ENCODE measurements at places on chromosomes 4 and X.
A peak's percentile ranks its signal among the peaks of the same experiment; 100 is the strongest.

- no peak for DNase-seq
These were observed 71.3 kb upstream of the LDB2 start for GRCh38 chr4:16969696-16970135.

GRCh38 chr4:170391066-170391740 is 301.4 kb upstream of the AADAT start:
- peak; percentile 12 for DNase-seq

GRCh38 chr4:112563431-112564200 is 47.6 kb upstream of the NEUROG2 start:
- no peak for DNase-seq

- no peak for DNase-seq
These were observed 1.6 kb downstream of the PCDH10 start for GRCh38 chr4:133150486-133151340.

DNA sequence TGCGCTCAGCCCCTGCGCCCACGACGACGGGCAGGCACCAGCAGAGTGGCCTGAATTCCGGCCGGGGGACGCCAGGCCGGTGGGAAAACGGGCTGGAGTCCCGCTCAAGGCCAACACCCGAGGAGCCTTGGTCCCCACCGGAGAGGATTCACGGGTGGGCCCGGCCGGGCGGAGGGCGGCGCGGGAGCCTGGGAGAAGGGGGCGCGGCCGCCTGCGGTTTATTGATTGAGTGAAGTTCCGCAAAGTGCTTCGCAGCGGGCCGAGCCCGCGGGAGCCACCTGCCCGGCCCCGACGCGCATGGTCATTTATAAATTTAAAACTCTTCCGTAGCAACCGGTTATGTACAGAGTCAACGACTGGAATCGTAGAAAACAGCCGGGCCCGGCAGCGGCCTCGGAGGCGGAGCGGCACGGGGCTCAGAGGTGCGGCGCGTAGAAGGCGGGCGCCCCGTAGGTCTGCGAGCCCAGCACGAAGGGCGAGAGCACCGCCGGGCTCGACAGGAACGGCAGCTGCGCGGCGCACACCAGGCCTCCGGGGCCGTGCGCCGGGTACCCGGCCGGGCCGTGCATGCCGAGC is 3.6 kb downstream of the NKX1-1 start:
- DNase-seq: no peak

GRCh38 chr4:35250331-35250730 is 994.0 kb downstream of the ARAP2 start:
- no peak for DNase-seq

GRCh38 chr4:5708449-5709206 is at the start of gene EVC2:
TSS of gene EVC2 (minus strand) at chr4:5708559. CDS start at chr4:5708513, 46 bp downstream.
- DNase-seq: no peak

DNA sequence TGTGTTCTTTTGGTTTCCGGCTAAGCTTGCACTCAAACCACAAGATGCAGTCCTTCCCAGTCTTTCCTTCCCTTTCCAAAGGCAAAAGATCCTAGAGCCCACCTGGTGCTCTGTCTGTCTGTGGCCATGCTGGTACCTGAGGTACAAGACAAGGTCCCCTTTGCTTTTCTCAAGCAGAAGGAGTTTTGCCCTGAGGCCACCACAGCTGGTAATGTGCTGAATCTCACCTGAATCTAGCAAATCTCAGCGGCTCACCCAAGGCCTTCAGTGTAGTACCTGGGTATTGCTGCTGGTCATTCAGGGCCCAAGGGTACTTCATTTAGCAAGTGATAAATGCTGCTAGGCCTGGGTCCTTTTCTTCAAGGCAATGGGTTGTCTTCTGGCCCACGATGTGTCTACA is 20.5 kb upstream of the KLF8 start:
- no peak for DNase-seq

DNA sequence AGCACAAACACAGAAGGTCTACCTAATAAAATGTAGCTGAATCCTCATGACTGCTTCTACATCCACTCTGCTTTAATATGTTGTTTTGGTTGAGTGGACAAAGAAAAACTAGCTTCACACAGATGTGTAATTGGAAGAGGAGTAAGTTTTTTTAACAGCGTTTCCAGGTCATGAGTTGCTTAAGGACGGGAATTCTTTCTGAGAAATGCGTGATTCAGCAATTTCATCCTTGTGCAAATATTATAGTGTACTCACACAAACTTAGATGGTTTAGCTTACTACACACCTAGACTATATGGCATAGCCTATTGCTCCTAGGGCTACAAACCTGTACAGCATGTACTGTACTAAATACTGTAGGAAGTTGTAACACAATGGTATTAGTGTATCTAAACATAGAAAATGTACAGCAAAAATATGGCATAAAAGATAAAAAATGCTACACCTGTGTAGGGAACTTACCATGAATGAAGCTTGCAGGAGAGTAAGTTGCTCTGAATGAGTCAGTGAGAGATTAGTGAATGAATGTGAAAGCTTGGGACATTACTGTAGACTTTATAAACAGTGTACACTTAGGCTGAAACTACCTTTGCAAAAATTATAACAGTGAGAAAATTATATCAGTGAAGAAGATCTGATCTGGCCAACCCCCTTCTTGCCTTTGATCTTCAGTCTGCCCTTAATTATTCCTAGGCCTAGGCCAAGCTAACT is 70.8 kb upstream of the IL15 start:
- no peak for DNase-seq

DNA sequence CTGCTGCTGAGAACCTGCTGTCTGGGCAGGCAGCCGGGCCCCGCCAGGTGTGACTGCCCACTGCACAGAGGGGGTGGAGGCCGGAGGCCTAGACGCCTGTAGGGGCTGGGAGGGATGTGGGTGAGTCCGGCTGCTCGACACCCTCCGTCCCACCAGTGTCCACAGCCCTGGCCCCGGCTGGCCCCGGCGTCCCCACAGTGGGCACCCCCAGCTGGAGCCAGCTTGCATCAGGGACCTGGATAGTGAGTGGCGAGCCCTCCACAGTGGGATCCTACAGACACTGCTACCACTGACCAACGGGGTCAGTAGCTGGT is 34.7 kb upstream of the SPON2 start:
- DNase-seq: no peak

- DNase-seq: no peak
These were observed 388.2 kb upstream of the INTU start for GRCh38 chr4:127244515-127244914.

DNA sequence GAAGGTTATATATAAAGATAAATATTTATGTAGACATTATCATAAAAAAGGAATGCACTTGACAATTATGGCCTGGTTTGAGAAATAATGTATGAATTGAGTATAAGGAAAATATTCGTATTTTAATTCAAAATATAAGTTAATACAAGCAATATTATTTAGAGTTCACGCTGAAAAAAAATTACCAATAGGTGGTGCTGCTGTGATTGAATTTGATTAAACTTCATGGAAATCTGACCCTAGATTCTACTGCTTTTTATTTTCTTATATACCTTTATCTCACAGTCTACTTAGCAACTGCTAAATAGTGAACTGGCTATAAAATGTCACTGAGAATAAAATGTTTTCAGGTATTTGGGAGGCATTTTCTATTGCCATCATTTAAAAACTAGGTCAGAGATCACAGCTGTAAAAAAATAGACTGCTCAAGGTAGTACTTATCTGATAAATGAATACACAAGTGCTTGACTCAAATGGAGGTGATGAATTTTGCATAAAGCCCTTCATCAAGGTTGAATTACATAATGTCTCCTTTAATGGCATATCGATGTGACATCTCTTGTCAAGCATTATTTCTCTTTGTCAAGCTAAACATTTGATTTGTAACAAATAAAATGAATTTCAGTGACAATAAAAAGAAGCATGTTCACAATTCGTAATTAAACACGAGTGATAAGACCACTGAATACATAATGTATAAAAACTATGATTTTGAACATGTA is 1638.8 kb upstream of the PCDH7 start:
- DNase-seq: peak; percentile 3

DNA sequence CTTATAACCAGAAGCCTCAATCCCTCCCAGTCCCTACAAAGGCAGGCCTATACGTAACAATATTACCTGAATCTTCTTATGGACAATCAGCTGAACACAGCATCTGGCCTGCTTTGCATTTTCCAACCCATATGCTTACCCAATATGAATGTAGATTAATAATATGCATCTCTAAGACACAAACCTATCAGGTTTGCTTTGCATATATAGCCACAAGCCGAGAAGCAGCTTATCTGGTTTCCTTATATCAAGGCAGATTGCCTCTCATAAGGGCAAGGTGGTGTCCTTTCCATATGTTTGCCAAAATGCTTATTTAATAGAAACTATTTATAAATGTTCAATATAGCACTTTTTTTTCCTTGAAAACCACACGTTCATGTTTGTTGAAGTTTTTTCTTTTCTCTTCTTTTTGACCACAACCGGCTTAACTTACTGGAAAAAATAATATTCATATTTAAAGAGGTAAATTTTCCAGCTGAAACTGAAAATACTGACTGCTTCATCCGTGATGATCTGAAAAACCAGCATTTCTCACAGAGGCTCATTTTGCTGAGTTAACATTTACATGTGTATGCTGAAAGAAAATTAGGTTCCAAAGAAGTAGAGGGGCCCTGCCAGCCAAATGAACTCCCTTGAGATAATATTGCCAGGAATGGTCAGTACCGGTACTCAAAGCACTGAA is 3.8 kb downstream of the IL21 start:
- no peak for DNase-seq

DNA sequence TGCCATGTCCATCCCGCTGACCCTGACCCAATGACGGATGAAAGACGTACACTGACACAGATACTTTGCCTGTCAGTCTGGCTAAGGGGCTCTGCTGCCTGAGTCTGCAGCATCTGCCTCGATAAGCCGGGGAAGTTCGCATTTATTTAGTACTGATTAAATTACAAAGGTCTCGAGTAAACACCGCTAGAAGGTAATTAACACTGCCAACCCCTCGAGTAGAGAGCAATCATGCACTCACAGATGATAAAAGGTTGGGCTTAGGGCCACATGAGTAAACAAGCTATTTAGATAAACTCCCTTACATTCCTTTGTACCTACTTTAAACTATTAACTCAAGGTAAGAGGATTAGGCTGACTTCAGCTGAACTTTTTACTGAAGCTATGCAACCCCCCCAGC is 16.0 kb upstream of the RBMXL3 start:
- no peak for DNase-seq

GRCh38 chr4:71020611-71021010 is 27.2 kb downstream of the DCK start:
- DNase-seq: no peak

GRCh38 chr4:46931981-46932380 is 22.9 kb upstream of the COX7B2 start:
- DNase-seq: peak; percentile 23

- DNase-seq: no peak
These were observed 392.5 kb downstream of the BCOR start for GRCh38 chrX:39705290-39705689.

- no peak for DNase-seq
These were observed 14.6 kb upstream of the SLC25A4 start for GRCh38 chr4:185128272-185129119.

- DNase-seq: peak; percentile 92
These were observed 146.2 kb upstream of the JADE1 start for GRCh38 chr4:128663325-128663724.

- DNase-seq: no peak
These were observed 37.3 kb downstream of the DCUN1D4 start for GRCh38 chr4:51880016-51880915.

DNA sequence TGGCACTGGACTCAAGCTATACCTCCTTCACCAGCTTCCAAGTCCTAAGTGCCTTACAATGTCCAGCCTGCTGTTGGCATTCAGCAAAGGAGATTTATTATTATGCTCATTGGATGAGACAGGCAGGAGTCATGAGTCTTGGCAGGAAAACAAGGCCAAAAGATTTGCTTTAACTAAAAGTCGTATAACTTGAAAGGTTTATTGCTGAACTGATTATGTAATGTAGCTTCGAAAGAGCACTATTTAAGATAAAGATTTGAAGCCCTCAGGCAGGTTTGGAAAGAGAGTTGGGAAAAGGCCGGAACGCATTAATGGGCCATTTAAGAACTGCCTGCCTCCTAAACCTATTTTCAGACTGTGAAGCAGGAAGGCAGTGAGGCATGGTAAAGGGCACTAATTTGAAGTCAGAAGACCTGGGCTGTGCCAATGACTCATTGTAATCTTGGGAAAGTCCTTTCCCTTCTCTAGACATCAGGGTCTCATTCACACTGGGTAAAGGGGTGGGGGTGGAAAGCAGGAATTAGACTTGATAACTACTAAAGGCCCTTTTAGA is 280.5 kb upstream of the EDA2R start:
- no peak for DNase-seq

- no peak for DNase-seq
These were observed 184.2 kb downstream of the CDS1 start for GRCh38 chr4:84767168-84767567.

DNA sequence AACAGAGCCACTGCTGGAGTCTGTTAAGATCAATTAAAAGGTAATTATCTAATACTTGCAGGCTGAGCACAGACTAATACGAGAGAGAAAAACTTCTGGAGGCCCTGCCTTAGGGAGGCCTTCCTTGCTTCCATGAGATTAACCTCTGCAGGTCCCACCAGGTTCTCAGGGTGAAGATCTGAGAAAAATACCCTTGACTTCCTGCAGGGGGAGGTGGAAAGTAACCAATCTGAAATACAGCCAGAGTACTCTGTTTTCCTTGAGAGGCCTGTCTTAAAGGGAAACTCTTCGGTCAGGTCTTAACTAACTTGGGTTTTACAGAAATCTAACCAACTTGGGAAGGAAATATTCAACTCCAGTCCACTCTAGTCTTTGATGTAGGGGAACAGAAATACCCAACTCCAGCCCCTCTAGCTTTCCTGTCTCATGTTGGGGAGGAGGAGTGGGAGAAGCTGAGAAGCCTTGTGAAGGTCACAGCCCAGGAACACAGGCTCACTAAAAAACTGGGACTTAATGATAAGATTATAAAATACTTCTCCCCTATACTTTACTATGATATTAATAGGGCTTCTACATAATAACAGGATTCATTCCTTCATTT is 77.1 kb downstream of the TBCK start:
- peak; percentile 18 for DNase-seq

DNA sequence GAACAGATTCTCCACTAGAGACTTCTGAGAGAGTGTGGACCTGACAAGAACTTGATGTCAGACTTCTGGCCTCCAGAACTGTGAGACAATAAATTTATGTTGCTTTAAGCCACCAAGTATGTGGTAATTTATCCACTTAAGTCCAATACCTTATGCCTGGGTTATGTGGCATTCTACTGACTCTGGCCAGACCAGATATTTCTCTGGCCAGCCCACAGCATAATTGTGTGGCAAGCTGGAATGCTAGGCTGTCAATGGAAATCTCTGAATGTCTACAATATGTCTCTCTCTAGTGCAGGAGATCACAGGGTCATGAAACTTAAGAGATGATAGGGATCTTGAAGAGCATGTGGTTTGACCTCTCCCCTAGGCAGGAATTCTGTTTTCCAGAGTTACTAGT is 251.0 kb downstream of the ZNF674 start:
- no peak for DNase-seq

DNA sequence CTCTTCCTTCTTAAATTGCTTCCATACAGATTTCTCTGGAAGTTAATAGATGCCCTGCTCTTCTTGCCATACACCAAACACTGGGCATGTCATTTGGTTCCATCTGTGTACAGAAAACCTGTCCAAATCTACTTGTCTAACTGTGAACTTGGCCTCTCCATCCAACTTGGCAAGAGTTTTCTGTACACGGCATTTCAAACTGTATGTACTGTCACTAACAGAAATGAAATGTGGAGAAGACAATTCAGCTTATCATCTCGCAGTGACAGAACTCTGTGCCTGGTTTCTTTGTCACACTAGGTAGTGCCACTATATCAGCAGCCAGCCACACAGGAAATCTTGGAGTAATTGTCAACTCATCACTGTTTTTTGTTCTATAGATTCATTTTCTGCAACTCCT is 58.2 kb downstream of the CXXC4 start:
- DNase-seq: no peak

GRCh38 chr4:74433043-74433442 is 11.9 kb upstream of the AREG start:
- no peak for DNase-seq

Data from Jurkat, Clone E6-1 (cell line).